HuH-7.5 (cell line): ENCODE measurements at places on chromosomes 3 and 15.

DNA sequence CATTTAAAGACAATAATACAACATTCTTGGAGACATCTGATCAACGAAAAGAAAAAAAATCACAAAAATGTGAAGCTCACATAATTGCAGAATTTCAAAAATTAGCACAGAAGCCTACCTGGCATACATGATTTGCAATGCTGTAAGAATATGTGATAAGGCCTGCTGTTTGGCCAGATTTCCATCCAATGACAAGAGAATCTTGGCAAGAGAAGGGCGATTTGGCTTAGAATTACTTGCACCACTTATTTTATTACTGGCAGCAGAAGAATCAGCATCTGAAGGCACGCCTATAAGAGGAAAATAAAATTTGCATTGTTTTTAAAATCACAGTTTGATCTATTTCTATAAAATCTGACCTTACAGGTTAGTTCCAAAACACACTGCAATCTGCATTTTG, 70.3 kb upstream of the OCA2 start:
- DNase-seq: no peak

DNA sequence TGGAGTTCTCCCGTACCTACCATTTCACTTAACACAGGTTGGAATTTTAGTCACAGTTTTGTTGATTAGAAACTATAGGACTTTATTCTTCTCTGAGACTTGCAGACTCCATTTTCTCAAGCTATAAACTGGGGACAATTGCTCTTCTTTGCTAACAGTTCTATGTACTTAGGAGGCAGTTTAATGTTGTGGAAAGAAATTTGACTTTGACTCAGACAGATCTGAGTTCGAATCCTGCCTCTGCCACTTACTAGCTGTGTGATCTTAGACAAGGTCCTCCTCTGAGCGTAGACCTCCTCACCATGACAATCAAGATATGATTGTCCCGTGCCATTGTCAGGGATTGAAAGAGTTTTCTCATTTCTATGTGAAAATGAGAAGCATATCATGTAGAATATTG, 196.4 kb upstream of the HES1 start:
- DNase-seq: no peak

DNA sequence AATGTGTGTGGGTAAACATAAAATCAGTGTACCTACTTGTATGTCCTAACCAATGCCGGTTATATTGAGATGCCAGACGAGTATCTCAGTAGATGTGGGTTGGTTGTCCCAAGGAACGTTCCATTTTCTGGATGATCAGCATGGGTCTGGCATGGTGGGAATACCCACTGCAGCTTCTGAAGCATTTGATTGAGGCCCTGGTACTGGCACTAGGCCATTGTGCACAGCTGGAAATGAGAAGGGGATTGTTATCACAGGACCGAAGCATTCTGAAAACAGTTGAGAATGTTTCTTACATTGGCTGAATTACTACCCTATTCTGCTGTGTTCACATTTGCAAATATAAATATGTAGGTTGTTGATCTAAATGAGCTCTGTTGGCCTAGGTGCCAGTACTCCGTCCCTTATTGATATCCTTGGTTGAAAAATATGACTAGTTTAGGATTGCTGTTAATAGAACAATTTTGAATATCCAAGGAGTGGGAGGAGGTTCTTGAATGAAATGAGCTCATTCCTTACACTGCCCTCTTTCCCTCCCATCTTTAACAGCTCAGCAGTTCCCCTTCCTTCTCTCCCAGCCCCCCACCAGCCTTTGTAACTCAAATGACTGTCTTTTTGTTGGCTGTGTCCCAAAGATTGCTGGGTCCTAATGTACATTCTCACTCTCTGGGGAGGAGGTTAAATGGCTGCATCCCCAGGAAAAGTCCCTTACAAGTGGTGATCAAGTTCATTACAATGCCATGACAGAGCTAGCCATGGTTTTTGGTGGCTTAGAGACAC, 293.3 kb upstream of the TPM1 start:
- no peak for DNase-seq

- DNase-seq: no peak
These were observed 962.3 kb upstream of the NR2F2 start for GRCh38 chr15:95368191-95368590.

GRCh38 chr3:43102773-43103480, 3.0 kb downstream of the POMGNT2 start:
- DNase-seq: no peak

DNA sequence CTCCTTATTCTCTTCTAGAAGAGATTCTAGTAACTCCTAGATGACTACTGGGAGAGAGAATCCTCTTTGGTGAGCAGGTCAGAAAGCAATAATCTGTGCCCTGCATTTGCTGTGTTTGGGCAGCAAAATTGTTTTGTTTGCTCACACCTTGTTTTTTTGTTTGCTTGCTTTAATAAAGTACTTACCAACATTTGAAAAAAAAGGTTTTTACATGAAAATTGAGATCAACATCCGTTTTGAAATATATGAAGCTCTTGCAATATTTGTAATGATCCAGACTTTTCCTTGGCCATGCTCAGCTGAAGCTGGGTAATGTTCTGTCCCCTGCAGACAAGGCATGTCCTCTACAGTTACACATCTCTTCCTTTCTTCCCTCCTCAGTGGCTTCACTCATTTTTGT, 62.2 kb downstream of the DIPK2A start:
- no peak for DNase-seq
